ENCODE measurements at places on chromosomes 12 and 14.

DNA sequence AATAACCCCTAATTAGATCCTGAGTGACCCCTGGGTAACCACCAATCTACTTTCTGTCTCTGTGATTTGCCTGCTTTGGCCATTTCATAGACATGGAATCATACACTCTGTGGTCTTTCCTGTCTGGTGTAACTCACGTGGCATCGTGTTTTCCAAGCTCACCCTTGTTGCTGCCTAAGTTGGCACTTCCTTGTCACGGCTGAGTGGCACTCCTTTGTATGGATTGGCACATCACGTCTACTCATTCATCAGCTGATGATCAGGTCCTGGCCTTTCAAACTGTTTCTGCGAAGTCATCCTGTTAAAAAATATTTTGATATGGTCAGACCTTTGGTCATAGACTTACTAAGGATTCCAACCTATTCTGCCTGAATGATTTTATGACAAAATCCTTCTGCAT lies 87.7 kb downstream of the GLT1D1 start:
- DNase-seq: no peak

- no peak for DNase-seq
Observed at GRCh38 chr12:76556368-76556767, 3.2 kb downstream of the OSBPL8 start.

GRCh38 chr12:55626154-55626553 lies 10.5 kb upstream of the OR10P1 start:
- no peak for DNase-seq

GRCh38 chr12:82971584-82971983 lies 284.9 kb downstream of the TMTC2 start:
- DNase-seq: no peak

- DNase-seq: no peak
Observed at GRCh38 chr12:4273652-4274395, at the start of gene CCND2. CCND2 (plus strand) TSS chr12:4273762; CDS start chr12:4274041, 279 bp downstream.

- no peak for DNase-seq
Observed at GRCh38 chr14:100841066-100841760, 15.3 kb downstream of the MEG3 start.

- DNase-seq: no peak
Observed at GRCh38 chr12:53064613-53065436, 14.4 kb downstream of the SPRYD3 start.

- no peak for DNase-seq
Observed at GRCh38 chr14:101171650-101172049, 268.1 kb upstream of the RTL1 start.

- no peak for DNase-seq
Observed at GRCh38 chr12:49635036-49635435, 11.7 kb downstream of the PRPF40B start.

DNA sequence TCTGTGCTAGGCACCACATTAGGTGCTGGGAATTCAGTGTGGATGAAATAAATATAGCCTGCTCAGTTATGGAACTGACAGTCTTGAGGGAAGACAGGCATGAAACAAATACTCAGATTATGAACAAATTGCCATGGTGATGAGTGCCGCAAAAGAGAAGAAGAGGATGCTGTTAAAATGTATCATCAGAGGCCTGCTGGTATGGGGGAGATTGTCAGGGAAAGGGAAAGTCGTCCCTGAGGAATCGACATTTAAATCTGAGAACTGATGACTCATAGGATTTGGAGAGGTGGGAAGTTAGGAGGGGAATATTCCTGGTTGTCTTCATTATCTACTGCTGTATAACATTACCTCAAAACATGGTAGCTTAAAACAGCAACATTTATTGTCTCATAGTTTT lies 42.0 kb downstream of the PPP1R36 start:
- no peak for DNase-seq

DNA sequence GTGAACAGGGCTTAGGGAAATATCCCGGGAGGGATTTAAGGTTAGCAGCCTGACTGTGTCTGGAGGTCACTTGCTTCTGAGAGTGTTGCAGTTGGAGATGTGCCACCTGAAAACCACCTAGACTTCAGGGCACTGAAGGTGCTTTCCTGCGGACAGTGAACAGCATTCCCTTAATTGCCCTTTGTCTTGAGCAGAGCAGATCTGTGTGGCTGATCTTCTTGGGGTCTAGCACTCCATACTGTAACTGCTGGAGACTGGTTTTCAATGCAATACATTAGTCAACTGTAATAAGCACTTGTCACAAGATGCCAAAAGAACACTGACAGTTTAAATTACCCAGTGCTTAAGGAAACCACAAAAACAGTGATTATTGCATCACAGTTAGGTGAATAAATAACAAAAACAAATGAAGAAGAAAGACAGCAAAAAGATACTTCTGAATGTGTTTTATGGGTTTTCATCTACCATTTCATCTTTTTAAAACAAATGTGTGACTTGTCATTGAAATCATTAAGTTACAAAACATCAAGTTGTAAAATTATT lies 111.8 kb downstream of the PRIMA1 start:
- no peak for DNase-seq

DNA sequence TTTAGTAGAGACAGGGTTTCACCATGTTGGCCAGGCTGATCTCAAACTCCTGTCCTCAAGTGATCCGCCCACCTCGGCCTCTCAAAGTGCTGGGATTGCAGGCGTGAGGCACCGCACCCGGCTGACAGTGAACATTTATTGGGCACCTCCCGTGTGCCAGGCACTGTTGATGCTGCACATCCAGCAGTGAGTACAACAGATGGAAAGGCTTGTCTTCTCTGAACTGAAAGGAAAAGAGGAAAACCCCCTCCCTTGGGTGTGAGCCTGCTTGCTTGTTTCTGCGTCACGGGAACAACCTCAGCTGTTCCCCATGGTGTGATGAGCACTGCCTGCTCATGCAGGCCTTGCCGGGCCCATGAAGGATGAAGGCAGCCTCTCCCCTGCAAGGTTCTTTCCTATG lies 39.5 kb downstream of the DGLUCY start:
- no peak for DNase-seq

GRCh38 chr12:108599541-108599940 lies 1.7 kb upstream of the TMEM119 start:
- DNase-seq: no peak

Data from HS-27A (cell line).